ENCODE measurements at places on chromosomes 6 and 20.

GRCh38 chr6:64012351-64013001, 376.9 kb downstream of the PHF3 start:
- no peak for DNase-seq

GRCh38 chr20:57834306-57835073, 124.7 kb upstream of the PMEPA1 start:
- DNase-seq = no peak

DNA sequence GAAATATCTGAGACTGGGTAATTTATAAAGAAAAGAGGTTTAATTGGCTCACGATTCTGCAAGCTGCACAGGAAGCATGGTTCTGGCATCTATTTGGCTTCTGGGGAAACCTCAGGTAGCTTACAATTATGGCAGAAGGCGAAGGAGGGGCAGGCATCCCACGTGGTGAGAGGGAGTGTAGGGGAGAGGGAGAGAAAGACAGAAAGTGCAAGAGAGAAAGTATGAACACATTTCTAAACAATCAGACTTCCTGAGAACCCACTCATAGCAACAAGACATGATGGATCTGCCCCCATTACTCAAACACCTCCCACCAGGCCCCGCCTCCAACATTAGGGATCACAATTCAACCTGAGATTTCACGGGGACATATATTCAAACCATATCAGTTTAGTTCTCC, 107.4 kb downstream of the PERP start:
- DNase-seq = no peak

- peak; percentile 30 for DNase-seq
Measured at GRCh38 chr6:15430186-15430585, 184.3 kb downstream of the JARID2 start.

DNA sequence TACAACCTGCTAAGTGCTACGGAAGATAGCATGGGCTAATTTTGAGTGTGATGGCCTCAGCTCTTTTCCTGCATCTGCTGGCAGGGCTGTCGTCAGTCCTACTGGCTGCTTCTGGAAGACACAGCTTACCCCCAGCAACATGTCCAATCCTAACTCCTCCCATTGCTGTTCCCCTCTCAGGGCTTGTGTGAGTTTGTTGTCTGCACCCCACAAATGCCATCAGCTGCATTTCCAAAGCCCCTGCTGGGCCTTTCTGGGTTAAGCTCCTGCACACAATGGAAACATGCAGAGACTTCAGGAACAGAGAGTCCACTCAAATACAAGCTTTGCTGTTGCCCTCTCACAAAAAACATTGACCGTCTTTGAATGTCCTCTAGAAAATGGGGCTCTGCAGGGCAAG, 84.7 kb downstream of the RNF182 start:
- no peak for DNase-seq
